Effector memory CD4-positive, alpha-beta T cell (primary cell): ENCODE measurements at places on chromosomes 1 and 21.

- no peak overlapping the region for H3K4me3 ChIP-seq
- no peak overlapping the region for H3K27ac ChIP-seq
- H3K36me3 ChIP-seq, result no peaks in the 10 kb centered on the region
- H3K27me3 ChIP-seq, result no peaks in the 10 kb centered on the region
- DNase-seq, result no peak
Measured at GRCh38 chr1:65245295-65245694, 64.0 kb upstream of the DNAJC6 start.

DNA sequence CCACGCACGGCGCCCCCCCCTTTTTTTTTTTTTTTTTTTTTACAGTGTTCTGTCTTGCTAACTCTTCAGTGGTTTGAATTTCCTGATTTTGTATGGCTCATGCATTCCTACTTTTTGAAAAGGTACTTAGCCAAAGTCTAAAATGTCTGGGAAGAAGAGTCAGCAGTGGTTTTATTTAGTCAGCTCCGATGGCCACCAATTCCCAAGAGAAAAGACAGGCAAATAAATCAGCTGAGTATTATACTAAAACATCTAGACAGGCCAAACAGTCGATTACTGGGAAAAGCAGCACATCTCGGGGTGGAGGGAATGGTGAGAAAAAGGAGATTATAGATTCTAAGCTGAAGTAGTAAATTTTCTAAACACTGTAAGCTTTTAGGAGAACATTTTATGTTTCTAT, 192.5 kb upstream of the ZRANB2 start:
- no peak overlapping the region for H3K4me3 ChIP-seq
- DNase-seq, result no peak
- H3K36me3 ChIP-seq, result no peaks in the 10 kb centered on the region

DNA sequence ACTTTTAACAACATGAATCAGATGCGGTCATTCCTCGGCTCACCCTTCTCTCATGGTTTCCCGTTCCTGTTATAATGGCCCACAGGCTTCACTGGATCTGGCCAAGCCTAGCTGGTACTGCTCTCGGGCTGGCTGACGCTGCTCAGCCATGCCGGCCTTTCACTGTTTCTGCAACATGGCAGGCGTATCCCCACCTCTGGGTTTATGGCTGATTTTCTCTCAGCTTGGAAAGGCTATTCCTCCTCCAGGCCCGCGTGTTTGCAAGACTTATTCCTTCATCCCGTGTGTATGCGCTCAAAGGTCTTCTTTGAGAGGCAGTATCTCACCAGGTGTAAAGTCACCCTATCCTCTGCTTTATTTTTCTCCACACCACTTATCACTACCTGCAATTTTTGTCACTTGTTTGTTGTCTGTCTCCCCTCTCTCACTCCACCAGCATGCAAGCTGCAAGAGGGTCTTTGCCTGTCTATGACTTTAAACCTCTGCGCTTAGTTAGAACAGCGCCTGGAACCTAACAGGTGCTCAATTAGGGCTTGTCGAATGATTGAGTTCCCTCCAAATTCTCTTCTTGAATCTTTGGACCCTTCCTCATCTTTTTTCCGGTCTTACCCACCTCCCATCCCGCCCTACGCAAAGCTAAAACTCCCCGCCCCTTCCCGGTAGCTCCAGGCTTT, 491 bp upstream of the RAP1A start:
- H3K27ac ChIP-seq, result peak overlapping the region; percentile 87

- no peaks in the 10 kb centered on the region for H3K36me3 ChIP-seq
- no peaks in the 10 kb centered on the region for H3K4me1 ChIP-seq
- no peak overlapping the region for H3K4me3 ChIP-seq
- H3K27ac ChIP-seq, result no peak overlapping the region
Measured at GRCh38 chr1:104402178-104402577, 652.5 kb downstream of the AMY1C start.

GRCh38 chr1:175216444-175216843, 23.9 kb upstream of the KIAA0040 start:
- H3K4me3 ChIP-seq, result no peak overlapping the region
- no peaks in the 10 kb centered on the region for H3K36me3 ChIP-seq
- no peak for DNase-seq
- no peak overlapping the region for H3K27ac ChIP-seq
- H3K27me3 ChIP-seq, result no peaks in the 10 kb centered on the region
- H3K4me1 ChIP-seq, result peaks cover 11% of the 10 kb centered on the region

DNA sequence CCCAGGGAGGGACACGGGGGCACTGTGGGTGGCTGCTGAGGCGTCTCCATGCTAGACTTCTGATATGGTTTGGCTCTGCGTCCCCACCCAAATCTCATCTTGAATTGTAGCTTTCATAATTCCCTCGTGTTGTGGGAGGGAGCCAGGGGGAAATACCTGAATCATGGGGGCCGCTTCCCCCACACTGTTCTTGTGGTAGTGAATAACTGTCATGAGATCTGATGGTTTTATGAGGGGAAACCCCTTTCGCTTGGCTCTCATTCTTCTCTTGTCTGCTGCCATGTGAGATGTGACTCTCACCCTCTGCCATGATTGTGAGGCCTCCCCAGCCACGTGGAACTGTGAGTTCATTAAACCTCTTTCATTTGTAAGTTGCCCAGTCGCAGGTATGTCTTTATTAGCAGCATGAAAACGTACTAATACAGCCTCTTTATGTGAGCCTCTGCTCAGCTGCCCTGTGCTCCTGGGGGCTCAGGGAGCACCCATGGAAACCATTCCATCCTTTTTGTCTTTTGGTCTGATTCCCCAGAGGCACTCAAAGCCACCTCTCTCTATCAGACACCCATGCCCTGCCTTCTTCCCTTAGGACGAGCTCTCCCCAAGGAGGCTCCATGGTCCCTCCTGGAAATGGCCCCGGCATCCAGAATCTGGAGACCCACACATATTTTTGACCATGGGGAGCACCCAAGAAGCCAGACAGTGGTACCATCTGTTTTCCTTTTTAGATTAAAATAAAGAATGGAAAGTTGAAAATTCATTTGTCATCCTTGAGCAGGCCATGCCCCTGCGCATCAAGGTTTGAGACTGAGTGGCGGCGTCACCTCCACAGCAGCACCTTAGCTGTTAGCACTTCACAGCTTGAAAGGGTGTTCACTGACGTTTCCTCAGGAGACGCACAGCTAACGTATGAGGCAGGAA, 65.9 kb upstream of the FAM20B start:
- no peak overlapping the region for H3K27ac ChIP-seq
- no peaks in the 10 kb centered on the region for H3K4me1 ChIP-seq
- H3K36me3 ChIP-seq, result no peaks in the 10 kb centered on the region
- no peak for DNase-seq
- H3K4me3 ChIP-seq, result no peak overlapping the region
